Effector memory CD4-positive, alpha-beta T cell (primary cell): ENCODE measurements at places on chromosomes 5 and 9.

GRCh38 chr5:89064054-89064453 lies 181.1 kb upstream of the MEF2C start:
- DNase-seq = no peak

DNA sequence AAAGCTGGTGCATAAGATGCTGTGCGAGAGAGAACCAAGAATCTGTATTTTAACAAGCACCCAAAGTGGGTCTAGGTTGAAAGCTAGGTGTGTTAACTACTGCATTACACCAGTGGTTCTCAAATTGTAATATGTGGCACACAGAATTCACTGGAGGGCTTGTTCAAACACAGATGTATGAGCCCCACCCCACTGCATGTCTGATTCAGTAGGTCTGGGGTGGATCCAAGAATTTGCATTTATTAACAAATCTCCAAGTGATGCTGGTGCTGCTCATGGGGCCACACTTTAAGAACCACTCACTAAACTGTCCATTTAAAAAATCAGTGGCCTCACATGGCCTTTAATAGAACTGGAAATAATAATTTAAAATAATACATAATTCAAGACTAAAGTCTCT lies 40.4 kb downstream of the LPAR1 start:
- no peak for DNase-seq

DNA sequence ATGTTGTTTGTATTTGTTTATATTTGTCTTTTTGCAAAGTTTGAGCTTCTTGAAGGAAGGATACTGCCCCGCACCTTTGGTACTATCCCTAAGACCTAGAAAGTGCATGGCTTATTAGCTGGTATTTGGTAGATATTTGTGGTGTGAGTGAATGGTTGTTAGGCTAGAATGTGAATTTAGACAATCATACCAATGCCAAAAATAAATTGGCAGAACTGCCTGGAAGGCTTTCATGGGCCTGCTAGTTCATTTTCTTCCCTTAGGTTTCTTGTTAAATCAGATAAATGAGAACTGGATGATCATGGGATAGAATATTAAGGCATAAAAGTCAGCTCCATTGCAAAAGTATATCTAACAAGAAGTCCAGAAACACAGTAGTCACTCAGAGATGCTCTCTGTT lies 147.5 kb upstream of the TSLP start:
- no peak for DNase-seq

DNA sequence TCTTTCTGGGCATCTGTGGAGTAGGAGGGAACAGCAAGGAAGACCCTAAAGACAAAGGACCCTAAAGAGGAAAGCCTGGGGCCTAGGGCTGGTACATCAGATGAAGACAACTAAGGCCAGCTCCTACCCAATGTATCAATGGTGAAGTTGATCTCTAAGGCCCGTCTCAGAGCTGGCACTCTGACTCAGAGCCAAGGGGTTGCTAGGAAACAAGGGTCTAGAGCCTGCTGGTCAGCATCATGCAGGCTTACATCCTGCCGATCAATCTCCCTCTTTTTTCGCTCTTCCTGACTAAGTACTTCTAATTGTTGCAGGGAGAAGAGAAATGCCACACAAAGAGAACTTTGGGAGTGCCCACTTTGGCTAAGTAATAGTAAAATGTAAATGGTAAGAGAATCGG lies 26.2 kb downstream of the TRIM32 start:
- no peak for DNase-seq

GRCh38 chr5:124651663-124652513 lies 94.6 kb downstream of the ZNF608 start:
- DNase-seq = no peak

DNA sequence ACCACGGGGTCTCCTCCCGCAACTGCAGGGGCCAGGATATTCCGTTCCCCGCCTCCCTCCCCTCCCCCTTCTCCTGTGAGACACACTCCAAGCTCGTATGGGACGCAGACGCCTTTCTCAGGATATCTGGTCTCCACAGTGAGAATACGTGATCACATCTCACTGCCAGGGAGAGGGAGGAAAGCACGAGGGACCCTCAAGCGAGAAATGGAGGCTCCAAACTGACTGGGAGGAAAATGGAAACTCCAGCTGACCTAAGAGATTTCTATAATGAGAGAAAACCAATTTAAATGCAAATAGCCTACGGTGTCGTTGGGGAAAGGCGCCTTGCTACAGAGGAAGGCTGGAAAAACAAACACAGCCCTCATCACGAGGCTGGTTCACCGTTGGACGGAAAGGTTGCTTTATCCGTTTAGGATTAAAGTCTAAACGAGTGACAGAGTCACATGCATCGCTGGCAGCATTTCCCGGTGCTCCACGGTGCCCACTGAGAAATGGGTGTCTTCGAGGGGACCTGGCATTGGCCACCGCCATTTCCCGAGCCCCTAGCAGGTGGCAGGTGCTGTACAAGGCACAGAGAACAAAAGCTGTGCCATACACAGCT lies 116.9 kb upstream of the CPEB4 start:
- DNase-seq = no peak
